ENCODE measurements at places on chromosomes 5 and 9.
A peak's percentile ranks its signal among the peaks of the same experiment; 100 is the strongest.

- no peak for DNase-seq
Measured at GRCh38 chr5:145943674-145944121, 7.3 kb downstream of the SH3RF2 start.

- no peak for DNase-seq
Measured at GRCh38 chr9:108466304-108466703, 389.5 kb downstream of the ACTL7B start.

DNA sequence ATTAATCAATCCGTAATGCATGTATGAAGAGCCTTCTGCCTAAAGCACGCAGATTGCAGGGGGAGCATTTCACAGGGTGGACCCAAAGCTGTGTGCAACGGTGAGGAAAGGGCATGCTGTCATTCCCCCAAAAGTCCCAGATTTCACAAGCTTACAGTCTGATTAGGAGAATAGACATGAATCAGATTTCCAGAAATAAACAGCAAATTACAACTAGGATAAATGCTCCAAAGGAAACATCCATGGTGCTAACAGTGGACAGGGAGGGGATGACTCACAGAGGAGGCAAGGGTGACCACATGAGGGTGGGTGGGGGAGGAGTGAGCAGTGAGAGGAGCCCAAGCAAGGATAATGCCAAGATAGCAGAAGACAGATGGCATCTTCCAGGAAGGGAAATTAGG, 258.4 kb upstream of the TAS2R1 start:
- no peak for DNase-seq

GRCh38 chr5:6453937-6454560, 5.4 kb downstream of the UBE2QL1 start:
- no peak for DNase-seq

- no peak for DNase-seq
Measured at GRCh38 chr5:135379046-135379654, 19.9 kb downstream of the MACROH2A1 start.

DNA sequence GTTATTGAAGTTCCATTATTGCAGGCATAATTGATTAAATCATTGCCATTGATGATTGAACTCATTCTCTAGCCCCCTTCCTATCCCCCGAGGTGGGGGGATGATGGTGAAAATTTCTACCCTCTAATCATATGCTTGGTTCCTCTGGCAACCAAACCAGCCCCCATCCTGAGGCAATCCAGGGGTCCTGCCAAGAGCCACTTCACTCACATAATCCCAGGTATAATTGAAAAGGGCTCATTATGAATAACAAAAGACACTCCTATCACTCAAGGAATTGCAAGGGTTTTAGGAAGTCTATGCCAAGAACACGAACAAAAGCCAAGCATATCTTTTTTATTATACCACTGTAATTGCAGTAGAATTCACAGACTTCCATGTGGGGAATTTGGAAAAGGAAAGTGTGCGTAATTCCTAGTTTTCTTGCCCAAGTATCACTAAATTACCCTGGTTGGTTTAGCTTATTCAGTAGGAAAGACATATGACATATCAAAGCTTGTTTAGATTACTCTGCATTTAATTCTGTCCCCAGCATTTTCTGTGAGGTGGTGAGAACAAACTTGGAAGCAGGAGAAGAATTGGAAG, 130.7 kb upstream of the TAF11L2 start:
- DNase-seq = no peak

- DNase-seq = no peak
Measured at GRCh38 chr9:135584371-135584770, 22.8 kb downstream of the PAEP start.

- no peak for DNase-seq
Measured at GRCh38 chr9:94511134-94511954, 43.5 kb upstream of the PCAT7 start.

- no peak for DNase-seq
Measured at GRCh38 chr9:7117676-7118561, 360.1 kb downstream of the KDM4C start.

DNA sequence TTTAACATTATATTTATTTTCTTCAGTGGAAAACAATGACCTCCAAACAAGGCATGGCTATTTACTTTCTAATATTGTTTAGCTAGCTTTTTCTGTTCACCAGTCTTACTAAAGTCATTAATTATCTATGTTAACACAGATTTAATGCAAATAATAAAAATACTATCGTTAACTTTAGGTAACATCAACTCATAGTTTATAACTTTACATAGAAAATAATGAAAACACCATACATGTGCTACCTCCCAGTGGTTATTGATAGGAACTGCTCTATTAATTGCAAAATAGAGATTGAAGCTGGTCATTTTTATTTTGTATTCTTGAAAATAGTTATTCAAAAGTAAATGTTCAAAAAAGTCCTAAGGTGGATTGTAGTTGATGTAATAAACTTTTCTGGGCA, 78.3 kb upstream of the HCN1 start:
- DNase-seq = no peak

DNA sequence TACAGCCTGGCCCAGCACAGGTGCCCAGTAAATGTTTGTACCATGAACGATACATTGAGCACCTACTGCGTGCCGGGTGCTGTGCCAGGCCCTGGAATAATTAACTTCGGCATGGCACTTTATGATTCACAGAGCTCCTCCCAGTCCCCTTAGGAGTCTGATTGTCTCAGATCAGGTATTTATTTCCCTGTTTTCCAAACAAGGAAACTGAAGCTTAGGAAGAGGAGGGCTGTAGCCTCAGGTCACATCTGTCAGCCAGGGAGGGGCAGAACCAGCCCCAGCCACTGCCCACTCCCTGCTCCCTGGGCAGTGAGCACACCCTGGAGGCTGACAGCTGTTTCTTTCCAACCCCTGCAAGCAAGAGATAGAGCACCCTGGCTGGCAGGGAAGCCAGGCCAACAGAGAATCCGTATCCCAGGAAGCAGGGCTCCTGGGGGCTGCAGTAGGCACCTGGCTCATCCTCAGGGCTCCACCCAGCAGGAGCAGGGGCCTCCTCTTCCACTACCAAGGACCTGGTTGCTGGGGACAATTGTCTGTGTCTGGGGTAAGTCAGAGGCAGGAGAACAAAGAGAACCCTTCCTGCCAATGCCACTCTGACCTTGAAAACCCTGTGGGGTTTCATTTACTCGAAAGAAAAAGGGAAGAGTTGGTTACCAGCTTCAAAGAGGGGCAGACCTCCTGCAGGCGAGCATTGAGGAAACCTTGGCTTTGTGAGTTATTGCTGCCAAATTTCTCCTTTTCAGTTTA, 69.0 kb downstream of the DAB2IP start:
- no peak for DNase-seq

GRCh38 chr9:98416294-98417248, 161.1 kb upstream of the TBC1D2 start:
- no peak for DNase-seq

GRCh38 chr5:72226950-72227349, 93.1 kb downstream of the MRPS27 start:
- no peak for DNase-seq

GRCh38 chr9:89999176-89999533, 394.3 kb downstream of the GADD45G start:
- DNase-seq = no peak

DNA sequence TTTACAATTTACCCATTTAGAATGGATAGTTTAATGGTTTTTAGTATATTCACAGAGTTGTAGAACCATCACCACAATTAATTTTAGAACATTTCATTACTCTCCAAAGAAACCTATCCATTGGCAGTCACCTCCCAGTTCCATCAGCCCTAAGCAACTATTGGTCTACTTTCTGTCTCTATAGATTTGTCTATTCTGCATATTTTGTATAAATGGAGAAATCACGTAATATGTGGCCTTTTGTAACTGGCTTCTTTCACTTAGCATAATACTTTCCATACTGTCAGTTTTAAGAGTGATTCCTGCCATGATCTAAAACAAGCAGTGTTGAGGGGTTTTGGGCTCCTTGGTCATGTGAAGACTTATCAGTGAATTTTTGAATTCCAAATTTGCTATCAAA, 12.7 kb downstream of the OCLN start:
- no peak for DNase-seq

- DNase-seq = no peak
Measured at GRCh38 chr9:93319992-93320500, 131.4 kb upstream of the FAM120A start.

DNA sequence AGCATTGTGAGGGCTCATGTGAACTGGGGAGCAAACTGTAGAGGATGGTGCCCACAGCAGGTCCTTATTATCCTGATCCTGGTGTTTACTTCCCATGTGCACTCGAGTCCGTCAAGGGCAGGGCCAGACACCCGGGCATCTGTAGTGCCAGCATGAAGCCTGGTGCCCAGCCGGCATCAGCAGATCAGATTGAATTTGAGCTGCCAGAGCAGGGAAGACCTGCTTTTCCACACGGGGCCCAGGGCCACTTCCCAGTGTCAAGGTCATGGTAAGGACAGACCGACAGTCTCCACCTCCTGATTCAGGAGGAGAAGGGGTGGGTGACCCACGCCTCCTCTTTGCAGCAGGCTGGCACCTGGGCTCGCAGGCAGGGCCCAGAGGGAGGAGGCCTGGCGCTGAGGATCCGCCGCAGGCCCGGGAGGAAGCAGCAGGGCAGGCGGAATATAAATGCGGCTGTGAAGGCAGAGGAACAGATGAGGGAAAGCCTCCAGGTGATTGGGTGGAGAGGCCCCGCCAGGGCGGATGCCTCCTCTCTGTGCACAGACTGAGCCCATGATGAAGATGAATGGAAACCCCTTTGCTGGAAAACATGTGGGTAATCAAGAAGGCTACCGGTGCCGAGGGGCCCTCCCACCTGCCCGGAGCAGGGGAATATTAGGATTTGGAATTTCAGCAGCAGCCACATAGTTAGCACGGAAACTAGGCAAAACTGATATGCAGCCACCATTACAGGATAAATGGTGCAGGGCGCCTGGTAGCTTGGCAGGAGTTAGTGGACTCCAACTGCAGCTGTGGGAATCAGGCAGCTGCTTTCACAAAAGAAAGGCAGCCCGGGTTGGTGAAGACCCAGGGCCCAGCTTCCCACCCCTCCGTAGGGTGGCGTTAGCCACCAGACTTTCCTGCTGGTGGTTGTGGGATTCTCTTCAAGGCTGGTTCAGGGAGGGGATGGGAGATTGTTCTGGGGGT, 114.9 kb downstream of the GAPVD1 start:
- DNase-seq = no peak

- DNase-seq = no peak
Measured at GRCh38 chr5:127440831-127441230, 76.6 kb upstream of the PRRC1 start.

DNA sequence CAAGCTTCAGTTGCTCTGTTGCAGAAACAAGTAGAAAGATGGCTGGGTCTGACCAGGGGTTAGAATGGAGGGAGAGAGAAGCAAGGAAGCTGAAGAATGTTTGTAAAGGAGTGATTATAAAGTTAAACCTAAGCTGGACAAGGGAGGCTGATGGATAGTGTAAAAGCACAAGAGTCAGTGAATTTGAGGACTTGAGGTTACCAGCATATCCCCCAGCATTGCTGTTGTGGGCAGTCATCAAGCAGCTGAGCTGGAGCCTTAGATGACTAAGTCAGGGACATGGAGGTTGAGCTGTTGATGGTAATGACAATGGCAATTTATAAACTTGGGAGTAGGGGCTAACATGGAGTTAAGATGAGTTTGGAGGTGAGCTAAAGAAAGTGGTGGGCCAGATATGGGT, 131.5 kb downstream of the ERCC6L2 start:
- no peak for DNase-seq

DNA sequence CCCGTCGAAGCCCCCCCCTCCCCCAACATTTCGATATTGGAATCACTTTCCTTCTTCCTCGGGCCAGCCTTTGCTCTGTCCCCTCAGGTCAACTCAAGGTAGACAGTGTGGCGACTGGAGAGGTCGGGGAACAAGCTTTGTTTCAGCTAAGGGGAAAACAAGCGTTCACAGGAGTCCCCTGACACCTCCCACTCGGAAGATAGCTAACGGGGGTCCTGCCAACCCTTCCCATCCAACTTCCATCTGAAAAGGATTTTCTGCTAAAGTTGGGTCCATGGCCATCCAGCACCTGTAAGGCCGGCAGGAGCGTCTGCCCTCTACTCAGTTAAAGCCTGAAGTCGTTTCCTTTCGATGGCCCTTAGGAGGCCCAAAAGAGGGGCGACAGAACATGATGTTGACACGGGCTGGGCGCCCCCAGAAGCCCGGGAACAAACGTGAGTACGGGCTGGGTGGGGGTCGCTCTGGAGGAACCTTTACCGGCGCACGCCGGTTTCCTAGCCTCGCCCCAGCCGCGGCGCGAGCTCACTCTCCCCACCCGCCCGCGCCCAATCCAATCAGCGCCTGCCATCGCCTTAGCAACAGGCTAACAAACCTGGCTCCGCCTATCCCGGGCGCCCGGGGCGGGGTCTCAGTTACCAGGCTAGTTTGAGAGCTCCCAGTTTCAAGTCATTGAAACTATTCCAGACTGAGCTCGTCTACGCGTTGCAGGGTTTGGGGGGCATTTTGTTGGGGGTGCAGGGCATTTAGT, 2.5 kb downstream of the ARRDC3 start:
- DNase-seq = peak; percentile 99

DNA sequence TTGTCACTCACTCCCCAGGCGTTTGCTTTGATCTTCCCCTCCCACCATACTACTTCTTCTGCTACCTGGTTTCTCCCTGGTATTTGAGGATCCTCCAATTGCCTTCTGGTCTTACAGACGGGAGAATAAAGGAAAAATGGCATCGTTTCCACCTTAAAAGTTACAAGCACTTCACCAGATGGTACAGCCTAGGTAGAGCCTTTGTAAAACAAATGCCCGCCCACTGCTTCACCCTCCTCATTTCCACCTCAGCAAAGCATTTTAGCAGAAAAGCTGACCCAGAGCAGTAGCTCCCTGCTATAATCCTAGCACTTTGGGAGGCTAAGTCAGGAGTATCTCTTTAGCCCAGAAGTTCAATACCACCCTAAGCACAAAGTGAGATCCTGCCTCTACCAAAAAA, 5.1 kb upstream of the ANXA2R start:
- no peak for DNase-seq

DNA sequence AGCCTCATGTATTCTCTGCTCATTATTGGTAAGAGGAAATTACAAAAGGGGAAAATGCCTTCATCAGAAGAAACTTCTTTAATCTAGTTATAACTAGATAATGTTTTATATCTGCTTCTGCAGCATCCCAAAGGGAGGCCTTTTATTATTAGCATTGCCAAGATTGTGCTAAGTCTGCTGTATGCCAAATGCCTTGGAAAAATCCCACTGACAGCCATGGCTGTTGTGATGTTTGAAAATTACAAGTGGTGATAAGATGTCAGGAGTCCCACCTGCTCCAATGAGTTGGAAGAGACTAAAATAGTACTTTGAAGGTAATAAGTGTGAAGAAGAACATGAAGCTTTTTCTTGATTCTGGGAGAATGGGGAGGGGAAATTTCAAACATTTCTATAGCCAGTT, 345.0 kb downstream of the GABRB2 start:
- DNase-seq = no peak

Measured in T-cell (primary cell).